PC-3 (cell line): ENCODE measurements at places on chromosomes 3 and 15. TPM values are rescaled to one million over a fixed set of nuclear protein-coding genes. Genes with fewer than 3 reads are reported as not detected.
A peak's percentile ranks its signal among the peaks of the same experiment; 100 is the strongest.

CMTM6 gene
- 53.3 and 67.4 TPM in 2 replicates for total RNA-seq

THPO gene
- not detected in 2 replicates for total RNA-seq

ALPK3 gene
- total RNA-seq, result 2.4 and 6.9 TPM in 2 replicates

SLC9A9 gene
- total RNA-seq, result 0.07 TPM in 1 of 2 replicates, not detected in the other

KNG1 gene
- not detected in 2 replicates for total RNA-seq

TMC3 gene
- not detected in 2 replicates for total RNA-seq

RYR3 gene
- total RNA-seq, result not detected in 2 replicates

IVD gene
- total RNA-seq, result 58.9 and 59.4 TPM in 2 replicates

TIMP4 gene
- total RNA-seq, result 7.3 and 7.6 TPM in 2 replicates

GRCh38 chr3:130527426-130527825 lies 10.4 kb downstream of the COL6A6 start:
- H3K27ac ChIP-seq, result no peak overlapping the region
- no peak overlapping the region for H3K4me3 ChIP-seq
- peaks cover 46% of the 10 kb centered on the region for H3K27me3 ChIP-seq
- no peaks in the 10 kb centered on the region for H3K36me3 ChIP-seq
- DNase-seq, result no peak
- no peaks in the 10 kb centered on the region for H3K4me1 ChIP-seq

- H3K27ac ChIP-seq, result no peak overlapping the region
- no peaks in the 10 kb centered on the region for H3K4me1 ChIP-seq
- H3K27me3 ChIP-seq, result no peaks in the 10 kb centered on the region
- peaks cover 32% of the 10 kb centered on the region for H3K36me3 ChIP-seq
These were observed 12.0 kb upstream of the LMAN1L start for GRCh38 chr15:74800559-74801094.

DNA sequence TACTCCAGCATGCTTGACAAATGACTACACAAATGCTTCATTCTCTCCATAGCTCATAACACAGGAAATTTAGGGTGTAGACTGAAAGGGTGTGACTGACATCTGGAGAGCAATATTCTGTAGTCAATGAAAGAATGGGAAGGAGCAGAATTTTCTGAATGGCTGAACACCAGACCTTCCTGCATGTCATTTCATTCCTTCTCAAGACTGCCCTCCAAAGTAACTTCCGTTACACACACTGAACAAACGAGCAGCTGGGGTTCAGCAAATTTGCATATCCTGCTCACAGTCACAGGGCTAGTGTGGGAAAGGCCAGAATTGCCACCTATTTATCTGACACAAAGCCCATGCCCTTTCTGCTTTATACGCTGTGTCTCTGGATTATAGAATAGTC lies 325.0 kb upstream of the CFAP20DC start:
- H3K4me1 ChIP-seq, result no peaks in the 10 kb centered on the region
- no peak overlapping the region for H3K4me3 ChIP-seq
- no peak overlapping the region for H3K27ac ChIP-seq
- no peak for DNase-seq
- no peaks in the 10 kb centered on the region for H3K36me3 ChIP-seq

GRCh38 chr3:104612218-104612617 lies 754.5 kb upstream of the ALCAM start:
- no peaks in the 10 kb centered on the region for H3K4me1 ChIP-seq
- no peak for DNase-seq
- no peaks in the 10 kb centered on the region for H3K36me3 ChIP-seq
- H3K4me3 ChIP-seq, result no peak overlapping the region
- no peak overlapping the region for H3K27ac ChIP-seq
- no peaks in the 10 kb centered on the region for H3K27me3 ChIP-seq

DNA sequence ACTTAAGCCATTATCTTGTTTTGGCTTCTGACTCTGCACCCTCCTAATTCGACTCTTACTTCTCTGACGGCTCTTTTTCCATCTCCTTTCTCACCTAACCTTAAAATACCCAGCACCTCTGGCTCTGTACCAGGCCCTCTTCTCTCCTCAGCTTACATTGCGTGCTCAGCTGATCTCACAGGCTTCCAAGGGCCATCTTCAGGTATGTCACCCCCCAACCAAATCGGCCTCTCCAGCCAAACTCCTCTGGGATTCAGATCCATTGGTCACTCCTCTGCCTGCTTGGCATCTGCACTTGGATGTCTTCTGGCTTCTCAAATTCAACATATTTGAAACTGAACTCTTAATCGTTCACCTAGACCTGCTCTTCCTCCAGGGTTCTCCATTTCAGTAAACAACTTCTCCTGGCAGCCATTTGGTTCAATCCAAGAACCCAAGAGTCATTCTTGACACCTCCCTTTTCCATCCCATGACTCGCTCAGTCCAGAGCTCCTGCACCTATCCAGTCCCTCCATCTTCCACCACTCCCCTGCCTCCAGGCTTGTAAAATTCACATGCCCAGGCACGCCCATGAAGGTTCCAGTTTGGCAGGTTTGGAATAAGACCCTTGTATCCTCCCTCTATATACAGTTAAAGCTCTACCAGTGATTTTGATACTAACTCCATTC lies 35.2 kb upstream of the SLC41A3 start:
- H3K4me3 ChIP-seq, result no peak overlapping the region
- peaks cover 8% of the 10 kb centered on the region for H3K4me1 ChIP-seq
- no peaks in the 10 kb centered on the region for H3K36me3 ChIP-seq

DNA sequence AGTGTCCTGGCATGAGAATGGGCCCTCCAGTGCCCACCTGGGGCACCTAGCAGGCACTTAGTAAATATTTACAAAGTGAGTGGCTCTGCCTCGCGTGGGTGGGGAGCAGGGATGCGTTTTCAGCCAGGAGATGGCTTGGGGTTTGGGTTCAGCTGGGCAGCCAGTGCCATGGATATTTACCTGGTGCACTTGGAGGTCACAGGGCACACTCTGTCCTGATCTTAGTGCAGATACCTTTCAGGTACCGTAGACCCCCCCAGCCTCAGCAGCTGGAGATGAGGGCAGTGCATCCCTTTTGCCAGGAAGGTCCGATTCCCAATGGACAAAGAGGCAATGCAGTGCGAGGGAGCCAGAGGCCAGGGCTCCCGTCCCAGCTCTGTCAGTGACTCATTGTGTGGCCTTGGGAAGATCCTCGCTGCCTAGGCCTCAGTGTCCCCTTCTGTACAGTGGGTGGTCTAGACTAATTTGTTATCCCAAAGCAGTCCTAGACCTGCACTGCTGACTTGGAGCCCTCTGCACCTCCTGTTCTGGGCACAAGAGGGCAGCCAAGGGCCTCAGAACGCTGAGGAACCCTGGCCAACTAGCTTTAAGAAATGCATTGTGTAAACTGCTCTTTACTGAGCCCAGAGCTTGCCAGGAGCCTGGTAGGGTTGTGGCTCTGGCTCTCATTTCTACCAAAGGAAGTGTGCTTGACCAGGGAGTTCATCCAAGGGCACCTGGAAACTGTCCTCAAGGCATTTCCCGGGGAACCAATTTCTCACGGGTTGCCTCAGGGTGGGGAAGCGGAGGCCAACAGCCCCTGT lies 16.0 kb downstream of the HDAC11 start:
- no peaks in the 10 kb centered on the region for H3K27me3 ChIP-seq
- no peak overlapping the region for H3K4me3 ChIP-seq
- peak overlapping the region; percentile 25; the same call in 1 of the 2 replicates for H3K27ac ChIP-seq
- H3K36me3 ChIP-seq, result no peaks in the 10 kb centered on the region
- peaks cover 11% of the 10 kb centered on the region for H3K4me1 ChIP-seq

- no peak overlapping the region for H3K4me3 ChIP-seq
- H3K4me1 ChIP-seq, result peaks cover 20% of the 10 kb centered on the region
- no peak for DNase-seq
These were observed 15.2 kb downstream of the TGFBR2 start for GRCh38 chr3:30621576-30621975.

- no peaks in the 10 kb centered on the region for H3K27me3 ChIP-seq
- peak; percentile 43 for DNase-seq
These were observed 885.9 kb downstream of the FHIT start for GRCh38 chr3:60365360-60365759.

DNA sequence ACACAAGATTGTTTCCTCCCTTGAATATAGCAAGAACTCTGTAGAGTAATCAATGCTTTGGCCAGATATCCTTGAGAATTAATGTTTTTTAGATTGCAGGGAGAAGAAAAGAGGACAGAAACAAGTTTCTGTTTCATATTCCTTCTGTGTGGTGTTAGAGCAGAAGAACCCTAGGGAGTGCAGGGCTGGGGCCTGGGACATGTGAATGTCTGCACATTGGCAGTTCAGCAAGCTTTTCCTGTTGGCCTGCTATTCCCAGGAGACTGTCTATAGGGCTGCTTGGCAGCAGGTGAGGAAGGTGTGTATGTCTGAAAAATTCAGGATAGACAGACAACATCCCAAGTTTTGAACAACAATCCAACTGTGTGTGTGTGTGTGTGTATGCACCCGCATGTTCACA lies 13.6 kb upstream of the CNBP start:
- H3K36me3 ChIP-seq, result no peaks in the 10 kb centered on the region
- peak; percentile 28 for DNase-seq
- H3K27ac ChIP-seq, result 0 out of 2 replicates have a peak overlapping the region, but pooled peaks have one; percentile 10
- H3K27me3 ChIP-seq, result no peaks in the 10 kb centered on the region
- peaks cover 24% of the 10 kb centered on the region for H3K4me1 ChIP-seq
- H3K4me3 ChIP-seq, result no peak overlapping the region

GRCh38 chr15:39135989-39136388 lies 444.9 kb upstream of the THBS1 start:
- peak; percentile 22 for DNase-seq
- no peak overlapping the region for H3K27ac ChIP-seq
- H3K36me3 ChIP-seq, result no peaks in the 10 kb centered on the region
- no peak overlapping the region for H3K4me3 ChIP-seq
- H3K4me1 ChIP-seq, result peaks cover 54% of the 10 kb centered on the region

DNA sequence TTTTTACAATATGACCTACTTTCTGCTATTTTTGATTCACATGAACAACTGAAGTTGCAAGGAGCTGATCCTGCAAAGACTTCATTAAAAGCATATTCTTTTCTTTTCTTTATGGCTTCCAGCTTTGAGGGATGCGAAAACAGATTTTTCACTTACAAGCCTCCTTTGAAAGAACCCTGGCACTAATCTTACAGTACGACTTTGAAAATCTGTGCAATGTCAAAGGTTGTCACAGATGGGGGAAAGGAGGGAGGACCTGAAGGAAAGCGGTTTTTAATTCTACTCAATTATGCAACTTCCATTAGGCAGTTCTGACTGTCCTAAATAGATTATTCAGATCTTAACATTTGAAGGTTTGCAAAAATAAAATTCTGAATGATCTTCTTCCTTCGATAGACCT lies 130.5 kb downstream of the TNIK start:
- H3K4me1 ChIP-seq, result no peaks in the 10 kb centered on the region
- no peak for DNase-seq

- no peaks in the 10 kb centered on the region for H3K4me1 ChIP-seq
- no peak overlapping the region for H3K27ac ChIP-seq
- no peaks in the 10 kb centered on the region for H3K27me3 ChIP-seq
- no peak overlapping the region for H3K4me3 ChIP-seq
These were observed 385.5 kb downstream of the IL20RB start for GRCh38 chr3:137343283-137343682.

GRCh38 chr3:50190936-50191660 lies at the start of gene GNAT1:
TSS of gene GNAT1 (plus strand) at chr3:50191610. CDS start at chr3:50191726, 116 bp downstream.
- no peak for DNase-seq
- no peaks in the 10 kb centered on the region for H3K27me3 ChIP-seq
- no peak within 1 kb of the TSS for H3K27ac ChIP-seq
- H3K4me3 ChIP-seq, result no peak within 1 kb of the TSS
- H3K4me1 ChIP-seq, result no peaks in the 10 kb centered on the region; the same call in 1 of the 2 replicates

DNA sequence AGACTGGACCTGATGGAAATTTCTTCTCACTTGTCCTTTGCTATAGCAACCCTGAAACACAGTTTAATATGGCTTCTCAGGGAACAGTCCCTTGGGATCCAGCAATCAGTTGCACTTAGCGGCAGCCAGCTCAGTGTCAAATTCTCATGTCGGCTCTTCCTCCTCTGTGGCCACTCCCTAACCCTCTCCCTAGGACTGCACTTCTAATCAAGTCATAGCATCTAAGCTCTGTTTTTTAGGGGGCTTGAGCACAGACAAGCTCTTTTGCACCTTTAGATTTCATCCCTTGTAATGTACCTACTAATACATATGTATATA lies 250.5 kb upstream of the TLE3 start:
- H3K4me1 ChIP-seq, result no peaks in the 10 kb centered on the region
- H3K27ac ChIP-seq, result no peak overlapping the region
- DNase-seq, result no peak
- H3K4me3 ChIP-seq, result no peak overlapping the region

DNA sequence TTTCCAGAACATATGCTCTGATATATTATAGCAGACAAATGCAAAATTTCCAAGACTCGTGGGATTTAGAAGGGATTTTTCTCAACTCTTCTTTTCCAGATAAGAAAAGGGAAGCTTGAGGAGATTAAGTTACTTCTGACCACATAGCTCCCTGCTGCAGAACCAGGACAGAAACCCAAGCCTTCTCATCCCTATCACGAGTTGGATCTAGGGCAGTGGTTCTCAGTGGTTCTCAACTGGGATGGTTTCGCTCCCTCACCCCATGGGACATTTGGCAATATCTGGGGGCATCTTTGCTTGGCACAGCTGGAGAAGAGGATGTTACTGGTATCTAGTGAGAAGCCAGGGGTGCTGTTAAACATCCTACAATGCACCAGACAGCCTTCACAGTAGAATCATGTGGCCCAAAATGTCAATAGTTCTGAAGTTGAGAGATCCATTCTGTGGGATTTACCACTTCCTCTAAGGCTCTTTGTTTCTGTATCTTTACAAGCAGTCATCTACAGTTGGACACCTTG lies 64.2 kb downstream of the LIPC start:
- H3K36me3 ChIP-seq, result no peaks in the 10 kb centered on the region
- H3K27ac ChIP-seq, result no peak overlapping the region
- H3K27me3 ChIP-seq, result no peaks in the 10 kb centered on the region
- no peaks in the 10 kb centered on the region for H3K4me1 ChIP-seq
- H3K4me3 ChIP-seq, result no peak overlapping the region
- no peak for DNase-seq

- H3K27ac ChIP-seq, result peak overlapping the region; percentile 15; the same call in 1 of the 2 replicates
- H3K27me3 ChIP-seq, result no peaks in the 10 kb centered on the region
- no peak overlapping the region for H3K4me3 ChIP-seq
- peaks cover 50% of the 10 kb centered on the region for H3K4me1 ChIP-seq
- DNase-seq, result peak; percentile 86
These were observed 31.3 kb upstream of the ATP10A start for GRCh38 chr15:25894371-25894902.

GRCh38 chr15:71975816-71976150 lies 142.2 kb downstream of the MYO9A start:
- H3K4me1 ChIP-seq, result peaks cover 12% of the 10 kb centered on the region
- DNase-seq, result no peak
- peak overlapping the region; percentile 28; the same call in 1 of the 2 replicates for H3K27ac ChIP-seq
- no peaks in the 10 kb centered on the region for H3K36me3 ChIP-seq
- H3K4me3 ChIP-seq, result no peak overlapping the region
- no peaks in the 10 kb centered on the region for H3K27me3 ChIP-seq
